ENCODE measurements at places on chromosomes 12 and 14. TPM values are rescaled to one million over a fixed set of nuclear protein-coding genes. Genes with fewer than 3 reads are reported as not detected.

- DNase-seq, result no peak
Observed at GRCh38 chr12:89450907-89451306, 73.7 kb downstream of the GALNT4 start.

CD4 gene
- 3.8 TPM for total RNA-seq

GRCh38 chr14:65206448-65207096 lies 104.3 kb upstream of the MAX start:
- DNase-seq, result no peak

- no peak for DNase-seq
Observed at GRCh38 chr12:16282081-16282480, 4.6 kb upstream of the SLC15A5 start.

TMPRSS12 gene
- not detected for total RNA-seq
